ENCODE measurements at places on chromosomes 16 and 17.

- no peak for DNase-seq
Observed at GRCh38 chr17:72004011-72004427, 116.8 kb upstream of the SOX9 start.

GRCh38 chr17:7019839-7020519 lies 2.9 kb upstream of the BCL6B start:
- DNase-seq = peak; percentile 60

- DNase-seq = no peak
Observed at GRCh38 chr17:50087912-50088405, 7.2 kb upstream of the PDK2 start.

GRCh38 chr17:60525328-60525684 lies 736 bp downstream of the APPBP2 start:
- DNase-seq = no peak

GRCh38 chr16:89320782-89321501 lies 103.4 kb downstream of the ZNF778 start:
- DNase-seq = peak; percentile 25

DNA sequence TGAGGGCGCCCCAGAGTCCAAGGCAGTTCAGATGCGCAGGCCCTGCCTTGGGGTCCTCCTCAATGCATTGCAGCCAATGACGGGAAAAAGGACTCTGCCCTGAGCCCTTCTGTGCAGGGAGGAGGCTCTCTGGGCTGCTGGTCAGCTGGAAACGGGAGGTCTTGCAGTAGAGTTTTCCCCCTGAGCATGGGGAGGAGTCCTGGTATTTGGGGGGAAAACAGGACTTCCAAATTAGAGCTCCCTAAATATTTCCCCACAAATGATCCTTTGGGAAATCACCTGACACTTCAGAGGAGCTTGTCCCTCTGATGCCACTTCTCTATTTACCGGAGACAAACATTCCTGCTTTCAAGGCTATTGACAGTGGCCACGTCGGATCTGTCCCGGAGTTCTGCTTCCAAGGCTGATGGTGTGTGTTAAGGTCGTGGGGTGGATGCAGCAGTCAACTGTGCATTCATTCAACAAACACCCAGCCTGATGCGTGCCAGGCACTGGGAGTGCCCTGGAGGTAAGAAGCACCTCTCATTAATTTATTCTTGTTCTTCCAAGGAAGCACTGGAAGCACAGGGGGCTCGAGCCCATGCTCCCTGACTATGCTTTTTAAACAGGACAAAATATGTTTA lies 73.0 kb upstream of the DNAH17 start:
- no peak for DNase-seq

DNA sequence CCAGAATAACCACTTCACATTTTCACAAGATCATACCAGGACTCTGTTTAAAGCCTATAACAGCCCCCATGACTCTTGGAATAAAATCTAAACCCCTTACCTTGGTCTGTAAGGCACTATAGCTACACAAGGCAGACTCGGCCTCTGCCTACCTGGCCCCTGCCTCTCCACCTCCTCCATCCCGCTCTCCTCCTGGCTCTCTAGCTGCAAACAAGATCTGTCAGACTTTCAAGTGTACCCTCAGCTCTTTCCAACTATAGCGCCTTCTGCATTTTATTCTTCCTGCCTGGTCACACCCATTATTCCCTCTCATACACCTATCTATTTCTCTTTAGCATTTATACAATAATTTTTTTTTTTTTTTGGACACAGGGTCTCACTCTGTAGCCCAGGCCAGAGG lies 8.2 kb downstream of the USP31 start:
- DNase-seq = no peak

DNA sequence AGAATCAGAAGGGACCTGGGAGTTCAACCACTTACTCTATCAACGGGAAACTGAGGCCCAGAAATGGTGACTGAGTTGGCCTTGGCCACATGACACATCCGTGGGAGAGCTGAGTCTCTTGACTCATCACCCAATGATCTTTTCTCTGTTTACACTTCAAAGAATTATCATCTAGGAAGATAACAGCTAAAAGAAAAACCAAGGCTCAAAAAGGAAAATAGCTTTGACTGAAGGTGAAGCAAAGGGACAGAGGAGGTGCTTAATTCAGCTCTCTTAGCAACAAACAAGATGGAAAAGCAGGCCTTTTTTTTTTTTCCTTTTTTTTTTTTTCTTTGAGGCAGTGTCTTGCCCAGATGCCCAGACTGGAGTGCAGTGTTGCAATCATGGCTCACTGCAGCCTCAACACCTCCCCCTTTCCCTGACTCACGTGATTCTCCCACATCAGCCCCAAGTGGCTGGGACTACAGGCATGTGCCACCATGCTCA lies 16.7 kb downstream of the ERCC4 start:
- DNase-seq = no peak

DNA sequence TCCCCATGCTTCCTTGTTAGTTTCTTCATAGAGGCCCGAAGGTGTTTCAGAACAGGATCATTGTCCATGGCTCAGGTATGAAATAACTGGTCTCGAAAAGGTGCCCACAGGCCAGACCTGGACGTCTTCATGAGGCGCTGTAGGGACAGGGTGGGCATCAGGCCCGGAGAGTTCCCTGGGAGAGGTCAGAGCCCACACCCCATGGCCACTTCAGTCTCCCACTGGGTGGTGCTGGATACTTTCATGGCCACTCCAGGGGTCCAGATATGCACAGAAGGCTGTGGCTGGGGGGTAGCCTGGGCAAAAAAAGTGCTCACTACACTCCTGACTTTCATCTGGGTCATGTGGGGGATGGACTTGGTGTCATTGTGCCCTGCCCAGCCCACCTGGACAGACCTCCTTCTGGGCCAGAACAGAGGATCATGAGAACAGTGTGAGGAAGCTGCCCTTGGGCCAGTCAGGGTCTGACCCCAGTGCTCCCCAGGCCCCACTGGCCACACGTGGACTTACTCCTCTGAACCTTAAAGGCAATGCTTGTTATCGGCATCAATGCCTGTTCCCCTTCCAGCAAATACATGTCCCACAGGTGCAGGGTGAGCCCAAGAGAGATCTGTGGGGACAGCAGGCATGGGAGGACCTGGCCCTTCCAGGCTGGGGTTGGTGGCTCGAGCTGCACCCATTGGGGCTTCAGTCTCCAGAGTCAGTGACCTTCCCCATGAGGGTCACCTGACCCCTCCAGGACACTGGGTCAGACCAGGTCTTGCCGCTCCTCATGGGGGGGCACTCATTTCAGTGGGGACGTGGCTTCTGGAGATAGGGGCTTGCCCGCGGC lies 36.9 kb downstream of the LGALS9 start:
- no peak for DNase-seq

DNA sequence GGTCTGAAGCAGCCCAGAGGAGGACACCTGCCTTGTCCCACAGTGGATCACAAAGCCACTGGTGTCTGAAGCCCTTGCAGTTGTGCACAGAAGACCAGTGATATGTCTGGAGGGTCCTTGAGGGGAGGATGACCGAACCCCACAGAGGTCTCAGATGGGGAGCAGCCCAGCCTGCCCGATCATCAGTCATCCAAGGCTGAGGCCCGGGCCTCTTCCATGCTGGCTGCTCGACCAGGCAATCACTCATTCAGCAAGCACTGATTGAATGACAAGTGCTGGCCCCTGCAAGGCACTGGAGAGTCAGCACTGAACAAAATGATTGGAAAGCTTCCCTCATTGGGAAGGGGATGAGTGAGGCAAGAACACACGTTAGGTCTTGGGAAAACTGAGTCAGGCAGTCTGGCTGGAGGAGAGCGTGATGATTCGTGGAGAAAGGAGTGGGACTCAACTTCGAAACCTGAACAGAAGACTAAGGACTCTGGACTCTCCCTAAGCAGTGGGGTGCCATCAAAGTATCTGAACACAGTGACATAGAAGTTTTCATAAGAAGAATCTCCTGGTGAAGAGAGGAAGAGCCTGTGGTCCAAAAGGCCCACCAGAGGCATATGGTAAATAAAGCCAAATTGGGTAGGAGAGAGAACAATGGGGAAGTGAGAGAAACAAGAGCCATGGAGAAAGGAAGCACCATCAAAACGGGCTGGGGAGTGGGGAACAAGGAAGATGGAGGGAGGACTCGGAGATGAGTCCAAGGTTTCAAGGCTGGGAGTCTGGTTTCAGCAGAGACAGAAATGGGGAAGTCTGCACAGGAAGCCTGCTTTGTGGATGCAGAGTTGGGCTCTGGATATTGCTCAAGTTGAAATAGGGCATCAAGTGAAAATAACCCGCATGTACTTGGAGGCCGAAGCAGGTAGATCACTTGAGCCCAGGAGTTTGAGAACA lies 10.2 kb downstream of the PIK3R5 start:
- no peak for DNase-seq

DNA sequence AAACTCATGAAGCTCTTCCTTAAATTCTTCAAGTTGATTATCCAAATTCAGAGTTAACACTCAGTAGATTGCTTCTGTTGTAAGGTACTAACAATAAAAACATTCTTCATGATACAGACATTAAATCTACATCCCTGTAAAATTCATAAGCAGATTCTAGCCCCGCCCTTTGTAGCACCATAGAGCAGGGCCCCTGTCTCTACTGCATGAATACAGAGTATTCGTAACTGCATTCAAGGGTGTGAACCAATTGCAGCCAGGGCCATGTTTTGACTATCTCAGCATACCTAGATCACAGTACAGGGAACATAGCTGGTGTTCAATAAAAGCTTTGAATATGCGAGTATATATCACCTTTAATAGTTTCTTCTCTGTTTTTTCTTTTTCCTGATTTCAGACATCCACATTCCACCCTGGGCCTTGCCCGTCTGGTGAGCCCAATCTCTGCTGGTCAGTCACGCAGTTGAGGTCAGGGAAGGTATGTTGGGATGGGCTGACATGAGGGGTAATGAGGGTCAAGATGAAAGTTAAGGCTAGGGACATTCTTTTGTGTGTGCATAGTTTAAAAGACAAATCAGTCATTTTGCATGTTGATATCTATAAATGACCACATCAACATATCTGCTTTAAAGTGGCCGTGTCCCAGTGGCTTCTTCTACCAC lies 33.0 kb downstream of the KCNJ16 start:
- DNase-seq = no peak

DNA sequence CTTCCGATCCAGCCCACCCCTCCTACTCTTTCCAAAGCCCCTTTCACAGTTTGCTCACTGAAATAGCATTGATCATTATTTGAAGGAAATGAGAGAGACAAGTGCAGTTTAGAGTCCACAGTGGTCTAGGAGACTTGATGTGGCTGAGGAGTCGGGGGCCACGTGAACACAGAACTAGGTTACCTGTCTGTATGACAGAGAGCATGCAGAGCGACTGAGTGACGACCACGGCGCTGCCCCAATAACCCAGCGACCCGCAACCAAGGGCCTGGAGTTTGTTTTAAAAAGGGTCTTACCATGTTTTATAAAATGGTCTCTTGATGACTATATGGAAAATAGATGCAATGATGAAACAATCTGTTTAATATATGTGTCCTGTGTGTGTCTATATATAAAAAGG lies 39.5 kb downstream of the NDEL1 start:
- DNase-seq = no peak

DNA sequence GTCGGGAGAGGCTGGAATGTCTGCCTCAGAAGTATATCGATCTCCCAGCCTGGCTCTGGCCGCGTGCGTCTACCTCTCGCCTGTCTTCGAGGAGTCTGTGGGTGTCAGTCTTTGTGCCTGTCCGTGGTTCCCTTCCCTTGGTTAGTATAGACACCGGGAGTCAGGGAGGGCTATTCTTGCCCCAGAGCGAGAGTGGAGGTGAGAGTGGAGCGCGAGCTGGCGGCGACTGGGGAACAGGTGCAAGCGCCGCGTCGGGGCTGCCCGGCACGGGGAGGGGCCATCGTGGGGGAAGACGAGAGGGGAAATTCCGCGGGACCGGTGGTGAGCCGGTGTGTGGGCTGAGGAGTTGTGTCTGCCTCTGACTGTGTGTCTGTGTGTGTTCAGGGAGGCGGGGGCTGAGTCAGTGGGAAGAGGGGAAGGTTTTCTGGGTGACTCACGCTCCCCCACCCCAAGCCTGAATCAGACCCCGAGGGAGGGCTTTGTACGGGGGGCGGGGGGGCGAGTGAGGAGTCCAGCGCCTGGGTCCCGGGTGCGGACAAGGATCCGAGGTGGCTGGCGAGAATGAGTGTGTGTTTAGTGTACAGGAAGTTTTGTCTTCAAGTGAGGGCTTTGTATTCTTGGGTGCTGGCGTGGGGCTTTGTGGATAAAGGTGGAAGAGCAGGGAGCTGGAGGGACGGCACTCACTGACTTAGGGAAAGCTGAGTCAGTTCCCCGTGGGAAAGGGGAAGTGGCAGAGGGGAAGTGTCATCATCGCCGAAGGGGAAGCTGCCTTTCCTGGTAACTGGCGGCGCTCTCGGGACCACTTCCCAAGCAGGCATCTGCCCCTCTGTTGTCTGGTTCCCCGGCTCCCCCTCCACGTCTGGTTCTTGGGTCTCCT lies 8.6 kb downstream of the KDM6B start:
- DNase-seq = no peak

DNA sequence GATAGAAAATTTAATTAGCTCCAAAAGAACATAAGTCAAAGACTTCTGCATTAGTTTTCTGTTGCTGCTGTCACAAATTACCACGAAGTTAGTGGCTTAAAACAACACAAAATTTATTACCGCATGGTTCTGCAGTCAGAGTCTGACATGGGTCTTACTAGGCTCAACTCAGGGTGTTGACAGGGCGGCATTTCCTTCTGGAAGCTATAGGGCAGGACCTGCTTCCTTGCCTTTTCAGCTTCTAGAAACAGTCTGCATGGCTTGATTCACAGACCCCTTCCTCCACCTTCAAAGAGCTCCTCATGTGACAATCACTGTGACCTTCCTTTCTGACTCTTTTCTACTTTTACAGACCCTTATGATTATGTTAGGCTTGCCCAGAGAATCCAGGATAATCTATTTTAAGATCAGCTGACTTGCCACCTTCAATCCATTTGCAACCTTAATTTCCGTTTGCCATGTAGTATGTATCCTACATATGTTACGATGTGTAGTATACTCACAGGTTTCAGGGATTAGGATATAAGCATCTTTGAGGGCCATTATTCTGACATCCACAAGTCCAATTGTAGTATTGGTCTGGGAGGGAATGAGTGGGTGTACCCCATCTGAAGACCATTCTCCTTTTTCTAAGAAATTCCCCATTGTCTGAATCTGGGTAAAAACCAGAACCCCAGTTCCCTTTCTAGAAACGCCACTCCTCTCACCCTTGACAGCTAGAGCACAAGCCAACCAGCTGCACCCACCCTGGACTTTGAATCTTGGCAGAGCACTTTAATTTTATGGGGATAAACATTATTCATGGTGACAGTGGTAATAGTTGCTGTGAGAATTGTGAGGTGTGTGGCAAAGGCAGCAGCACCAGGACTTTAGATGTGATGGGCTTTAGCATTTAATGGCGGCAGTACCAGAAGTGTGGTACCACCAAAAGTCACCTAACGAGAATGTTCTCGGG lies 265.5 kb downstream of the KCNJ2 start:
- DNase-seq = no peak

DNA sequence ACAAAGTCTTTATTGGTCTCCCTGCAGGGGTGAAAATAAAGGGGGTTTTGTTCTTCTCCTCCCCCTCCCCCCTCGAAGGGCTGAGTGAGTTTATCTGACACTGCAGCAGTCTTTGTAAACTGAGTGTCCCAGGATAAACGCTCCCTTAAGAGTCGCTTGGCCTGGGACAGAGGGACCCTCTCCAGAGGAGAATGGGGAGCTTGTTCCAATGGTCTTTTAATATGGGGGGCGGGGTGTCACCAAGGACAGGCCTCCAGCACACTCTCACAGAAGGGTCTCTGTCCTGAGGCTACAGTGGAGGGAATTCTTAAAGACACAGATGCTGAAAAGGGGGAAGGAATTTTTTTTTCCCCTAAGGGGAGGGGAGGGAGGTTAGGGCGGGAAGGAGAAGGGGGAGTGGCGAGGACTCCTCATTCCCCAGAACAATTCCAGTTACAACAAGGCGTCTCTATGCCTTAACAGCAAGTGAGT lies 455.5 kb downstream of the SOX9 start:
- DNase-seq = no peak
